Osteoblast (primary cell): ENCODE measurements at places on chromosomes 3 and 15. TPM values are rescaled to one million over a fixed set of nuclear protein-coding genes. Genes with fewer than 3 reads are reported as not detected.

- DNase-seq, result peak; percentile 14
Observed at GRCh38 chr3:64888165-64888564, 200.4 kb upstream of the ADAMTS9 start.

GRCh38 chr3:74067296-74067695, 442.6 kb upstream of the PDZRN3 start:
- no peak for DNase-seq

The CLDN16 gene
- under 0.01 TPM in 1 of 2 replicates, not detected in the other for total RNA-seq

GRCh38 chr15:69536726-69537512, 84.3 kb downstream of the RPLP1 start:
- DNase-seq, result no peak

DNA sequence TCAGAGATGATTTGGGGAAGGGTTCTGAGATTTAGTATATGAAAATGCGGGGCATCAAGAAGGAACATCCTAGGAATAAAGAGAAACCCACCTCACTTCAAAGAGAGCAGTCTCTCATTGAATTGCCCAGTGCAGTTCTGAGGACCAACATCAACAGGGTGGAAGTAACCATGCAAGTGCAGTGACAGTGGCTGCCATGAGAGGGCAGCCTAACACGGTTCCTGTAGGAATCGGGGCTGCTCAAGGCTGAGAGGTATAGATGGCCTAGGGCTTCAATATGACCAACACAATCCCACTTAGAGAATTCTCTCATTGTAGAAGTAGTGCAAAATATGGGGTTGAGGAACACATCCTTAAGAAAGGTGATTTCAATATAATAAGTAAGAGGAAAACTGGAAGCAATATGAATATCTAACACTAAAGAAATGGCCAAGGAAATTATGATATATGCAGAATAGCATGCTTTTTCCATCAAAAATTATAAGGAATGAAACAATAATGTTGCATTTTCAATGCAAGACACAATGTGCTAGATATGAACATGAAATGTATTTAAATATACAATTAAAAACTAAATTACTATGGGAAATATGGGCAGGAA, 51.1 kb upstream of the ARRDC4 start:
- peak; percentile 93 for DNase-seq

- DNase-seq, result peak; percentile 65
Observed at GRCh38 chr3:194554473-194555123, 67.8 kb upstream of the ATP13A3 start.

The PLA2G4D gene
- not detected in 2 replicates for total RNA-seq

The ALDH1A2 gene
- total RNA-seq, result 0.88 and 1.1 TPM in 2 replicates

DNA sequence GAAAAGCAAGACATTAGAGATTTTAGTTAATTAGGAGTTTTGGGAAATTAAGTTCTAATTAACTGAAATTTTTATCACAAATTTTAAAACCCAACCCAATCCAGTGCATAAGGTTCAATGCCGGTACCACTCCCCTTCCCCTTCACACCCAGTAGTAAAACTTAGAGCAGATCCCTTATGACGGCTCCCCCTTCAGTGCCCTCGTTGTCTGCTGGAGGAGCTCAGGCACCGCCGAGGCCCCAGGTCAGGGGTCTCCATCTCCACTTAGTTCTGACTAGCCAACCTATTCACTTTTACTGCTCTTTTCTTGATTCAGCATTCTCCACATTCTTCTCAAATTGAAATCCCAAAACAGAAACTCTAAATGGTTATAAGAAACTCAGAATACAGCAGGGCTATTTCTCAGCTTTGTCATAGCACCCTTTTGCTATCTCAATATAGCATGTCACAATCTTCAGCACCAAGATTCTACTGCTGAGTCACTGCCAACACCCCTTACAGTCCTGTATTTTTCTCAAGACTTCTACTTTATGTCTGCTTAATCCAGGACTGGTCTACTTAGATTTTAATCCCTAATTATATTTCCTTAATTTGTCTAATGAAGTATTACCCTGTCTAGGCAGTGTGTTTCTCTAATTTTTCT, 39.8 kb downstream of the TUBGCP4 start:
- peak; percentile 68 for DNase-seq

The SCG3 gene
- not detected in 2 replicates for total RNA-seq

GRCh38 chr3:152272771-152273242, 4.1 kb downstream of the MBNL1 start:
- DNase-seq, result no peak

The GOLGA6L4 gene
- total RNA-seq, result 1.5 and 1.8 TPM in 2 replicates

The PTPRG gene
- 148 TPM in 2 replicates for total RNA-seq

DNA sequence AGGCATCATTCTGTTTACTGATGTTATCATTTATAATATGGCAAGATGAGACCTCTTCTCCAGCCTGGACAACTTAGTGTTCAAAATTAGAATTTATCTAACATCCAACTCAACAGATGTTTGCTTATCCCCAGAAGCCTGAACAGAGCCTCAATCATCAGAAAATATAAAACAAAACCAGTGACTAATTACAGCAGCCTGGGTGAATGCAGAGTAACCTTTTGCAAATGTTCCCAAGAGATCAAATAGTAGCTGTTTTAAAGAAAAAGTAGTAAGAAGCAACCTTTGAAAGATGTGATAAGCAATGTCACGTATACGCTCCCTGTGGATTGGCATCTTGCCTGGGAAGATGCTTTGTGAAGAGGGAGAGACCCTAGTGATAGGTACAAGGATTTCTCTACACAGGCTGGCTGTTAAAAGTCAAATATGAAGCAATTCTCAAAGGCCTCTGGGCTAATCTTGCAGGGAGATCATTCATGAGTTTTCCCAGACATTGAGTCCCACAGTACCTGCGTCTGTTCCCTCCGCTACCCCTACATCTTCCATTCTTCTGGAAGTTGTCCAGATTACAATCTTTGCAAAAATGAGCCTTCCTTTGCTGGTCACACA, 39.3 kb upstream of the PRICKLE2 start:
- no peak for DNase-seq

The GYG1 gene
- total RNA-seq, result 42.3 and 54.8 TPM in 2 replicates

DNA sequence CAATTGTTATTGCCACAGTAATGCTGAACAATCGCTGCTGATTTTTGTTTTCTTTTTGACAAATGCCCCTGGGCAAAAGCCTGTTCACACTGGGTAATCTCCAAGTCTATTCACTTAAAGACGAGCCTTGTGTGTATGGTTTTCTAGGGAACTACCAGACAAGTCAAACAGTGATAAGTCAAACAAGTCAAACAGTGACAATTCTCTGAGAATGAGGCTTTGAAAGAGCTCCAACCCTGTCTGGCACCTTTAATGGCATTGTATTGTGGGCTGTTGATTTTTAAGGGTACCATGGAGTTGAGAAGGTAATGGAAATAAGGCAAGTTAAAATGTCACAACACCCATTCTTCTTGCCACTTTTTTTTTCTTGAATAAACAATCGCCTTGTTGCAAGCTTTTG, 59.4 kb upstream of the TMC3 start:
- no peak for DNase-seq

The SIDT1 gene
- total RNA-seq, result under 0.01 TPM in 2 replicates

The IGSF10 gene
- total RNA-seq, result 1.4 and 2.7 TPM in 2 replicates

DNA sequence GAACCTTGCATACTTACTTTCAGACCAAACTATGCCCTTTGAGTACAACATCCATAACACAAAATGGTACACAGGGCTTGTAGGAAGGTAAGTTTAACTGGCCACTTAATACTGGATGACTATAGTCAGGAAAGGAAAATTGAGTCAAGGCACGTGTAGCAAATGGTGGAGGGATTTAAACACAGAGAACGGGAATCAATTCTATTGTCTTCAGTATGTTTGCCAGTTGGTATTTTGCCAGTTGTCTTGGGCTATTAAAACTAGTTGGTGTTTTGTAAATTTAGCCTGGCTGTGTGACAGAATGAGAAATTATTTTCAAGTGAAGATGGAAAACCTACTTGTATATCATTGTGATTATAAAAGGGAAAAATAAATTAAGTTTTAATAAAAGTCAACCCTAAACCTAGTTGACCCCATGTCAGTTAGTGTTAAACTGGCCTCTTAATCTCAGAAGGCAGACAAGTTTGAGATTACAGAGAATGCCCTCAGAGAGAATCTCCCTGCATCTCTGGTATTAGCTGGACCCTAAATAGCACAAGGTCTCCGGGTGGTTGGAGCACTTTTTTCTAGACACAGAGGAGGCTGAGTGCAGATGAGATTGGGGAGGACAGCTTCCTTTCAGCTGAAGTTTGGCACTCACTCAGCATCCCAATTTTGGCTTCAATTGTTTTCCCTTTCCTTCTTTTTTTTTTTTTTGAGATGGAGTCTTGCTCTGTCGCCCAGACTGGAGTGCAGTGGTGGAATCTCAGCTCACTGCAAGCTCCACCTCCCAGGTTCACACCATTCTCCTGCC, 91.2 kb downstream of the MB21D2 start:
- no peak for DNase-seq
